ENCODE measurements at places on chromosomes 1 and 21. TPM values are rescaled to one million over a fixed set of nuclear protein-coding genes. Genes with fewer than 3 reads are reported as not detected.

DNA sequence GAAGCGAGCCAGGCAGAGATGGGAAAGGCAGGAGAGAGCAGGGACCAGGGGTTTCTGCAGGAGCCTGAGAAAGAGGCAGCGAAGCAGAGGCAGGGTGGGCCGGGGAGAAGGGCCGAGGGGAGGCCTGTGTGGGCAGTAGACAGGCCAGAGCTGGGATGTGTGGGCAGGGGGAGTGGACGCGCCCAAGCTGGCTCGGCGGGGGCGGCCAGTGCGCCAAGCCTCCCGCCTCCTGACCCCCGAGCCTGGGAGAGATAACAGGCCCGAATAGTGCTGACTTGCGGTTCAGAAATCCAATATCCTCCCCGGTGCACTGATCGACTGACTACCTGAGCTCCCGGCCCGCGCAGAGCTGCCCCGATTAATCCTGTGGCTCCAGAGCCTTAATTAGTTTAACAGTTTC is 41.9 kb downstream of the AHDC1 start:
- DNase-seq = no peak

GRCh38 chr1:51301844-51302162 is 28.6 kb downstream of the TTC39A start:
- no peak for DNase-seq

GRCh38 chr1:2449636-2450454 is 26.2 kb upstream of the PLCH2 start:
- no peak for DNase-seq

DNA sequence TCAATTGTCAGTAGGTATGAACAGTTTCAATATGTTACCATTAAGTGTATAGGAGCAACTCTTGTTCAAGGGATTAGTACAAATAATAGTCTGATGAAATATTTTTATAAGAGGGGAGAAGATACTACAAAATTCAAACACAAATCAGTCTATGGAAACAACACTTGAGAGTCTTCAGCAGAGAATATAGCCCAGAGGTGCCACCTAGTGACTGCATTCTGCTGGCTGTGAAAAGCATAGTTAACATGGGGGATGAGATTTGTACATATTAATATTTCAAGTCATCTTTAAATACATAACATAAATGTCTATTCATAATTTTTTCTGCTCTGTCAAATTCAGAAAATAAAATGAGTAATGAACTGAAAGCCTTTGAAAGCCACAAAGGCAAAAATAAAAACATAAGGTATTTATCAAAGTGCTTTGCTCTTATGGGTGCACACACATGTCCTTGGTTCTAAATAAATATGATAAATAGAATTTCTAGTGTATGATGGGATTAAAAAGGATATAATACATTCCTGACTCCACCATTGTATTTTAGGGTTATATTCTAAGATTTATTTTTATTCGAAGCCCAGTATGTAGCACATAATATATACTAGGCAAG is 440.9 kb upstream of the ZRANB2 start:
- no peak for DNase-seq

- no peak for DNase-seq
Measured at GRCh38 chr1:34276606-34277005, 99.9 kb downstream of the C1orf94 start.

- no peak for DNase-seq
Measured at GRCh38 chr1:84975035-84975434, 21.9 kb downstream of the MCOLN2 start.

The CLCA1 gene
- not detected for total RNA-seq

DNA sequence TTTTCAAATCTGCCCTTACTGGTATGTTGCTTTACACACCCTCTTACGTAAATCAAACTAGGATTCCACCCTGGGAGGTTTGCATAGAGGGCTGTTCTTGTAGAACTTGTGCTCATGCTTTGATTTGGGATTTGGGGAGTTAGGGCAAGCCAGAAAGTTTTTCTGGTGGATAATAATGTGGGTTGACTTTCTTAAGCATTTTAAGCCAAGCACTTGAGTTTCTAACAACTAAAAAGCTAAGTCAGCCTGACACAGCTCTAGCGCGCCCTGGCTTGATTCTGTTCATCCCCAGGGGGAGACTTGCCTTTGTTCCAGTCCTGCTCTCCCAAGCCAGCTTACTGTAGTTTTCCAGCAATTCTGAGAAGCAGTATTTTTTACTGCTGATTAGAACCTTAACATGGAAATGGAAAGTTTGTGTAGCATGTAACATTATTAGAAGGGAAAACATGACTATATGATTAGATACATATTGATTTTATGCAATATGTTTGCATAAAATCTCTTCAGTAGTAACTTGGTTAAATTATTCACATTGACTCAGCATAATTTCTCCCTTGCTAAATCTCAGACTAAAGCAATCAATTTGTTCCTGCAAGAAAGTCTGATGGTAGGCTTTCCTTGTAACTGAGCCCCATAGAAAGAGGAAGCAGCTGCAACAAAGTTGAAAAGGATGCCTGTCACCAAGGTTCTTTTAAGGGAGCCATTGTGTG is 11.0 kb upstream of the PGD start:
- DNase-seq = no peak

The MIS18A gene
- total RNA-seq = 2.8 TPM

- no peak for DNase-seq
Measured at GRCh38 chr1:151680391-151680790, 36.2 kb downstream of the CELF3 start.

The ALPL gene
- total RNA-seq = not detected

DNA sequence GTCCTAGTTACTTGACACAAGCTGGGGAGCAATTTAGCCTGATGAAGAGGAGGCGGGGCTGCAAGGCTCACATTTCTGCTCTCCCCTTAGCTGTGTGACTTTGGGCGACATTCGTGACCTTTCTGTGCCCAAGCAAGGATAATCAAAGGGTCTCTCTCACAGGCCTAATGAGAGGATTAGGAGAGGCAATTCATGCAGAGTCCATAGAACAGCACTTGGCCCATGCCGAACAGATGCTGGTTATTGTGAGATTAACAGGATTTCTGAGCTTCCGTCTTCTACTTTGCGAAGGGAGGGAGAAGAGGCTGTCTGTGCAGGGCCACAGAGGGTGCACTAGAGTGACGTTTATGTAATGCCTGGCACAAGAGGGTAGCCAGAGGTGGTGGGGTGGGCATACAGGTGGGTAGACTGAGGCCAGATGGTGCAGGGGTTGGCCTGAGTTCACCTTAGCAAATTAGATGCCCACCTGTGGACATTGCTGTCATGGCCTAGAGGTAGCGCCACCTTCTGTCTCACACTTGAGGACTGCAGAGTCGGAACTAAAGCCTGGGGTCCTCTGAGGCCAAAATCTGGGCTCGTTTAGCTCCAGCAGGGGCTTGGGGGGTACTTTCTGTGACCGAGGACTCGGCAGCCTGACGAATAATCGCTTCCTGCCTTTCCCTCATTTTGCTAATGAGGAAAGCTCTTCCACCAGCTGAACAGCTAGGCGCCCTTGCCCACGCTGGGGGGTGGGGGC is 18.6 kb downstream of the ACTL8 start:
- no peak for DNase-seq

DNA sequence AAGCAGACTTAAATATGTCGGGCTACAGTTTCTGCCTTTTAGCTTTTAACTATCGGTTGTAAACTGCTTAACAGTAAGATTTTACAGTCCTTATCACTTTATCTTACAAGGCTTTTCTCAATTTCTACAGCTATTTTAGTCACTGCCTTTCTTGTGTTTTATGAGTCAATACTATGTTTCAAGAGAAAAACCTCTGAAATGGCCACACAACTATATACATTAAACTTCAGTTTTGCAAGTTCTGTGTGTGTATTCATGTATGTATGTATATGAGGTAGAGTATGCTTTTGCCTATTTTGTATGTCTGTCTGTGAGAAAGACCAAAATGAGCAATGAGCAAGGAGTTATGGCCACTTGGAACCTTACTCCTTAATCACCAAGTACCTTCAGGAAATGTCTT is 169.8 kb downstream of the SYT2 start:
- no peak for DNase-seq

Measured in T-helper 17 cell (primary cell).